ENCODE measurements at places on chromosomes 7 and 10.

GRCh38 chr7:18940593-18941134 lies 176.8 kb downstream of the TWIST1 start:
- H3K36me3 ChIP-seq, result no peaks in the 10 kb centered on the region
- no peaks in the 10 kb centered on the region for H3K27me3 ChIP-seq
- H3K27ac ChIP-seq, result no peak overlapping the region

DNA sequence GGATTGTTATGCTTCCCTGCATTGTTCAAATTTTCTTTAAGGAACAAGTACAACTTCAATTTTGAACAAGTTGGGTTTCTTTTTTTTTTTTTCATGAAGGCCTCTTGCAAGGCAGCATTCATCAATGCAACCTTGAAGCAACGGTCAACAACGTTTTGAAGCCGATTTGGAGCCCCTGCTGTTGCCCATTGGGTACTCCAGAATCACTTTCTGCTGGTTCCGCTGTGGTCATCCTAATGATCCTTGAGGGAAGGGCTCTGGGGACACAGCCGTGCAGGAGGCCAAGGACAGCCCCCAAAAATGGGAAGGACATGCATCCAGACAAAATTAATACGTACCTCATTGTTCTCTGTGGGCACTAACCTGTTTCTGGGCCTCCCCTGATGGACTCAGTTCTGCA lies 84.6 kb upstream of the MGMT start:
- no peak overlapping the region for H3K4me3 ChIP-seq
- H3K27me3 ChIP-seq, result no peaks in the 10 kb centered on the region
- H3K4me1 ChIP-seq, result no peaks in the 10 kb centered on the region
- H3K36me3 ChIP-seq, result no peaks in the 10 kb centered on the region

DNA sequence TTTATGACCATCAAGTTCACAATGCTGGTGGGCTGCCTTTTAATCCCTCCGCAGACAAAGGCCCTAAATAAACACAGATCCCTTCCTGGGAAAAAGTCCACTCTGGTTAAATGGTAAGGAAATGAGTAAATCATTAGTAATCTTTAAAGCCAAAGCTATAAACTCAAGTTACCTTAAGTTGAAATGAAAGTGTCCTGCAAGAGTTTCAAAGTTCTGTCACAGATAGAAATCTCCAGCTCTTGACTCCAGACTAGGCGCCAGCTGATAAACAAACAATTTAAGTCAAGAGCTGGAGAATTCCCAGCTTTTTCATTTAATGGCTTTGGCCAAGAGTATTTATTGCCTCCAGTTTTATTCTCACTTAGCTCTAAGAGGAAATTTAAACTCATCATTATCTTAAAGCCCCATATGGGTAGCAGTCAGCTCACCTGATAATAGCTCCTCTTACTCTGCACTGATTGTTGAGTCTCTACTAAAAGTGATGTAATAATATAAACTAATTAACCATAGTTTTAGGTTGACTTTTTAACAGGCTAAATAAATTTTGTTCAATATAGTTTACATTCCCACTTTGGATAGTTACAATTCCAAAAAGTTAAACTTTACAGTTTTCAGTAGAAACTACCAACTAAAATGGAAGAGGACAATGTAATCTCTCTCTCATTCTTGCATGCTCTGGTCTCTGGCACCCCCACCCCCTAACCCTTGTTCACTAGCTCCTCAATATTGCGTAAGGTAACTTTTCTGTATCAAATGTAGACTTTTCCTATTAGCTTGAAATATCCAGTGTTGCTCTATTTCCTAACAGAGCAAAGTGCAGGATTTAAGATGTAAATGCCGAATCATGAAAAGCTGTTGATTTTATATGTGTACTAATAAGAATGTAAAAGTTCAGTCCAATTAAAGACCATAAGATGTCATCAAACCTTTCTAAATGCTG lies 56.1 kb downstream of the HIBADH start:
- no peak overlapping the region for H3K4me3 ChIP-seq
- H3K4me1 ChIP-seq, result peaks cover 4% of the 10 kb centered on the region
- DNase-seq, result peak; percentile 86
- no peak overlapping the region for H3K27ac ChIP-seq
- no peaks in the 10 kb centered on the region for H3K27me3 ChIP-seq

- no peak overlapping the region for H3K27ac ChIP-seq
- no peak for DNase-seq
- H3K4me3 ChIP-seq, result no peak overlapping the region
- no peaks in the 10 kb centered on the region for H3K36me3 ChIP-seq
These were observed 26.5 kb downstream of the BTRC start for GRCh38 chr10:101380353-101381017.

- no peak overlapping the region for H3K27ac ChIP-seq
- no peaks in the 10 kb centered on the region for H3K36me3 ChIP-seq
- H3K27me3 ChIP-seq, result no peaks in the 10 kb centered on the region
- no peak for DNase-seq
- peaks cover 8% of the 10 kb centered on the region for H3K4me1 ChIP-seq
- H3K4me3 ChIP-seq, result peak overlapping the region; percentile 58
These were observed 11.5 kb upstream of the OGA start for GRCh38 chr10:101829561-101830315.

DNA sequence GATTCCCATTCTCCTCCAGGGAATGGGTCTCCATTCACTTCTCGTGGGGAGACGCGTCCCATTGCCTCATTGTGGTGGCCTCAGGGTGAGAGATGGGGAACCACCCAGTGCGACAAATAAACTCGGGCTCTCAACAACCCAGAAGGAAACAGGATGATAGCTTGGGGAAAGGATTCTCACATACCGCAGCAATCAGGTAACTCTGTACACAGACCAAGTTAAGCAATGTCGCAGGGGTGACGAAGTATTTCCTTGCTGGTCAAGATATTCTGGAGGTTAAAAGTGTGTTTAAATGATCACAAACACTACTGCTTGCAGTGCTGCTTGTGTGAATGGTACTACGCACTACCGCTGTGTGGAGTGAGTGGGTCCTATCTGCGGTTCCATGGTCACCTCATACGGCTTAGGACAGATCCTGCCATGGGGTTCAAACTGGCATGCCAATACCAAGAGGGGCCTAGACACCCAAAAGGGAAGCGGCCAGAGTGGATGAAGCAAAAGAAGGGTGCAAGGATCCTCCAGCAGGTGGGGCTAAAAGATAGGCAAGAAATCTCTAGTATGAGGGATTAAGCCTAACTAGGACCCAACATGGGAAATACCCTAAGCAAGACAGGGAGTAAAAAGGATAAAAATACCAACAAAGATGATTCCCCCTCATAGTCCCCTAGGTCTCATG lies 143.8 kb upstream of the TMEM106B start:
- DNase-seq, result peak; percentile 54
- H3K27me3 ChIP-seq, result no peaks in the 10 kb centered on the region
- H3K4me1 ChIP-seq, result no peaks in the 10 kb centered on the region
- no peak overlapping the region for H3K27ac ChIP-seq
- H3K4me3 ChIP-seq, result no peak overlapping the region

GRCh38 chr7:18509481-18509880 lies 13.9 kb downstream of the HDAC9 start:
- H3K4me1 ChIP-seq, result peaks cover 6% of the 10 kb centered on the region
- DNase-seq, result no peak
- H3K4me3 ChIP-seq, result peak overlapping the region; percentile 54
- no peaks in the 10 kb centered on the region for H3K27me3 ChIP-seq
- no peaks in the 10 kb centered on the region for H3K36me3 ChIP-seq
- peak overlapping the region; percentile 85 for H3K27ac ChIP-seq

DNA sequence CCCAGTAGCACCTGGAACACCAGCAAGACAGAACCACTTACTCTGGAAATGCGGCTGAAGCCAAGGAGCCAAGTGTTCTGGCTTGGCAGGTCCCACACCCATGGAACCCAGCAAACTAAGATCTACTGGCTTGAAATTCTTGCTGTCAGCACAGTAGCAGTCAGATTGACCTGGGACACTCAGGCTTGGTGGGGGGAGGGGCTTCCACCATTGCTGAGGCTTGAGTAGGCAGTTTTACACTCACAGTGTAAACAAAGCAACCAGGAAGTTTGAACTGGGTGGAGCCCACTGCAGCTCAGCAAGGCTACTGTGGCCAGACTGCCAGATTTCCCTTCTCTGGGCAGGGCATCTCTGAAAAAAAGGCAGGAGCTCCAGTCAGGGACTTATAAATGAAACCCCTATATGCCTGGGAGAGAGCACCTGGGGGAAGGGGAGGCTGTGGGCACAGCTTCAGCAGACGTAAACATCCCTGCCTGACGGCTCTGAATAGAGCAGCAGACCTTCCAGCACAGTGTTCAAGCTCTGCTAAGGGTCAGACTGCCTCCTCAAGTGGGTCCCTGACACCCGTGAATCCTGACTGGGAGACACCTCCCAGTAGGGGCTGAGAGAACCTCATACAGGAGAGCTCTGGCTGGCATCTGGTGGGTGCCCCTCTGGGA lies 121.2 kb downstream of the MTERF1 start:
- H3K27ac ChIP-seq, result no peak overlapping the region
- peak; percentile 40 for DNase-seq
- H3K27me3 ChIP-seq, result no peaks in the 10 kb centered on the region
- H3K4me3 ChIP-seq, result no peak overlapping the region

Data from fibroblast of lung (primary cell).